ENCODE measurements at places on chromosomes 13 and 19.

GRCh38 chr13:62837895-62838294, 1422.2 kb upstream of the PCDH20 start:
- no peak for DNase-seq

GRCh38 chr13:51276636-51277035, 54.4 kb downstream of the FAM124A start:
- no peak for DNase-seq

- no peak for DNase-seq
Measured at GRCh38 chr13:46119883-46120614, 15.2 kb upstream of the CPB2 start.

- no peak for DNase-seq
Measured at GRCh38 chr19:16040642-16041041, 35.7 kb upstream of the TPM4 start.

GRCh38 chr13:50149932-50150331, 134.7 kb downstream of the KCNRG start:
- DNase-seq = no peak

- no peak for DNase-seq
Measured at GRCh38 chr13:43770871-43771270, 15.9 kb downstream of the ENOX1 start.

- DNase-seq = peak; percentile 31
Measured at GRCh38 chr19:21491146-21491545, 14.3 kb upstream of the ZNF429 start.

GRCh38 chr19:35360880-35361420, 2.7 kb downstream of the FFAR3 start:
- DNase-seq = no peak

DNA sequence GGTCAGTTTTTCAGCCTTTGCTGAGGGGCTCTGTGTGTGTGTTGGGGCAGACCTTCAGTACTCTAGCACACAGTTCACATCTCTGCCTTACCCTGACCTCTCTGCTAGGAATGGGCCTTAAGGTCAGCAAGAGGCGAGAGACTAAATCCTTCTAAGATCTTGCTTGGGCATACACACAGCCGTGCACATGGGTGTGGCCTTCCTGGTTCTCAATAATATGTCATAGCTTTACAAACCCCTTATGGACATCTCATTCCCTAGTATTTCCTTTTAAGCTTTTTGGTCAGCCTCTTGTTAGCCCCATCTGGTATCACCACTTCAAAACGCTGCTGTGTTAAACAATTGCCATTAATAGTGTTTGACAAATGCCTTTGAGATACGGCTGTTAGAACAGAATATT, 69.4 kb upstream of the SPATA13 start:
- no peak for DNase-seq

DNA sequence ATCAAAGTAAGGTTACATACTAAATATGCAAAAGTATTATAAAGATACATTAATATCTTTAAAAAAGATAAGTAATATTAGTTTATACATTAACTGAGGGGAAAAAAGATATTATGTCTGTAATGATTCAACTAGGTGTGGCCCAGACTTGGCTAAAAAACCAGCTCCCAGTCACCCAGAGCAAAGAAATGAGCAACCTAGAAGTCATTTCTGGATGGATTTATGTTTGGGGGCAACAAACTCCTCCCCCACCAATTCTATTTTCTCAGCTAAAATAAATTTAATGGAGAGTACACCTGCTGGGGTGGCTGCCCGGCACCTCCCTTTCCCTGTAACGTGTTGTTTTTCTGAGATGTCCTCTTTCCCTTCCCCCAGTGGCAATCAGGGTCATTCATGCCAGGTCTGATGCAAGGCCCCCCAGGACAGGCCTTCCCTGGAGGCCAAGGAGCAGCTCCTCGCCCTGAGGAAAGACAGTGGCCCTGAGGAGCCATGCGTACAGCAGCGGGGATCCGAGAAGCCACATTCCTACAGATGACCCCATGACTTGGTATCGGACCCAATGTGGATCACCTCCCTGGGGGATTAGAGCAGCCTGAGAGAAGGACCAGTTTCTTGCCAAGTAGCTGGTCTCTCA, 78.6 kb upstream of the DOCK9 start:
- DNase-seq = no peak

- DNase-seq = no peak
Measured at GRCh38 chr13:20473888-20474287, 51.8 kb downstream of the CRYL1 start.

Data from RKO (cell line).